ENCODE measurements at places on chromosomes 7 and 10. TPM values are rescaled to one million over a fixed set of nuclear protein-coding genes. Genes with fewer than 3 reads are reported as not detected.
A peak's percentile ranks its signal among the peaks of the same experiment; 100 is the strongest.

DNA sequence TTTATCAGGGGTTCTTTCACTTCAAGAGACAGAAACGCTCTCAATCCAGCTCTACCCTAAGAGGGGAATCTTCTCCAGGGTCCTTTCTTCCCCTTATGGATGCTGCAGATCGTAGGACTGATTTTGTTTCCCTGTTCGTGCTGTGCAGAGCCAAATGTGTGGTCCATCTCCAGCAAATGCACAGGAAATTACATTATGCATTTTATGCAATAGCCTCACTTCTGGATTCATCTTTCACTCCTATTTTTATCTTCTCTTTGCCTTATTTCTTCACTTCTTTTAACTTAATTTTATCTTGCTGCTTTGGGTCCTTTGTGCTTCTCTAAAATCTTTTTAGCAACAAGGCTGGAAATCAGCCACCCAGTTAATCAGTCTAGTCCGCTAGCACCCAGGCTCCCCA is 184.5 kb upstream of the INHBA start:
- no peak for DNase-seq

DNA sequence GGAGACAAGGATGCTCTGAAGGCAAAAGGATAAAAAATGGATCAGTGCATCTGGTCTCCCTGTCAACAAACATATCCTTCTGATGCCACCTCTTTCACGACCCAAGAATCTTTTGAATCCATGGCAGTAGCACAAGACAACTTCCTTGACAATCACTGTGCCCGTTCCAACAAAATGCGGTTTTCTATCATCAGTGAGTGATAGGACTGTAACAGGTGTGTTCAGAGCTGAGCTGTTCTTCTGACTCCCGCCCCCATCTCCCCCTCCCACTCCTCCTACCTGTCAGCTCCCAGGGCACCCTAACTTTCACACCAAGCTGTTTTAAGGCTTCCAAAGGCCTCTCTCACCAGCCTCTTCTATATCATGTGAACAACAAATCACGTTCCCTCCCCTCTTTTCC is 74.8 kb downstream of the PARD3 start:
- DNase-seq, result no peak

- no peak for DNase-seq
These were observed 238.5 kb downstream of the TMEM178B start for GRCh38 chr7:141312395-141312794.

DNA sequence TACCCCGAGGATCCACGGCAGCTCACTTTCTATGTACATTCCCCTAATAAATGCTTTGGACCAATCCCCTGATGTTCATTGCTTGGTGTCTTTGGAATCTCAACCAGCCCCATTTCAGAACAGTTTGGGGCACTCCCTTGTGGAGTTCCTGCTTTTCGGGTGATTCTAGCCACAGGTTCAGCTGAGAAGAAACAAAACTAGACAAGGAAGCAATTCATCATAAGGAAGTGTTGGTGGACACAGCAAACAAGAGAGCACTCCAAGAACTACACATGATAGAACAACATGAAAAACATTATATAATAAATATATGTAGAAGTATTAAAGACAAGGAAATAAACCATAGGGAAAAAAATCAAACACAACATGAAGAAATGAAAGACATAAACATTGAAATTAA is 6.0 kb upstream of the CCDC136 start:
- DNase-seq, result no peak

DNA sequence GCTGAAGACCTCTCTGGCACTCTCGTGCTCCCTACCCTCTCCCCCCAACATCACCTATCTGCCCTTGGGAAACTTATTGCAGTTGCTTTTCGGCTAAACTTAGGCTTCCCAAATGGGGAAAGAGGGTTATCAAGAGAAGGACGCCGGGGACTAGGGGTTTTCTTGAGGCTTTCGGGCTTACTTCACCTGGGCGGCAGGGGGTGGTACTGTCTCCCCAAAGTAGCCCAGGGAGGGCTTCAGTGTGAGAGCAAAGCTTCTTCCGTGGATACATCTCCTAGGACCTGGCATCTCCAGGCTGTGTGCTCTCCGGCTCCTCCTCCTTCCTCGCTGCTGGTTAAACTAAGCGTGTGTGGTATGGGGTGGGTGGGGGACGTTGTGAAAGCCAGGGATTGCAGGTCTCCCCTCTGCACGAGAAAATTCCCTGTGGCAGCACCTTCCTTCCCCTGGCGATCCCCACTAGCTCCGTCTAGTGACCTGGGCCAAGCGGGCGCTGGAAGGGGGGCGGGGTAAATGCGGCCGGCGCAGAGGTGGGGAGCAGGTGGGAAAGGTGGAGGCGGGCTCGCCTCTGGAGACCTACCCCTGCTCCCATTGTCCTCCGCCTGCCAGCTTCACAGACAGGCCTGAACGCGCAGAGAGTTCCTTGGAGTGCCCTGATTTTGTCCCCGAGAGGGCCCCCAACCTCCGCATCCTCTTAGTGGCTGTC is 1.1 kb downstream of the PLXDC2 start:
- no peak for DNase-seq

- peak; percentile 29 for DNase-seq
These were observed 148.4 kb downstream of the RNF133 start for GRCh38 chr7:122550545-122550944.

- no peak for DNase-seq
These were observed 404.5 kb downstream of the PAXIP1 start for GRCh38 chr7:154598396-154598795.

GRCh38 chr10:120514035-120514620 is 57.1 kb downstream of the PLPP4 start:
- peak; percentile 13 for DNase-seq

- DNase-seq, result peak; percentile 68
These were observed at the start of gene ZNF32 for GRCh38 chr10:43648398-43649184. Gene ZNF32 (minus strand): TSS chr10:43648881. CDS start chr10:43646133, 2,748 bp downstream.

Gene PTPRN2
- total RNA-seq, result not detected

Gene BNIP3
- 163 TPM for total RNA-seq

All from SK-MEL-5 (cell line).